ENCODE measurements at places on chromosomes 2 and 18.

GRCh38 chr2:207417301-207417718 lies 112.5 kb upstream of the CREB1 start:
- no peak for DNase-seq

DNA sequence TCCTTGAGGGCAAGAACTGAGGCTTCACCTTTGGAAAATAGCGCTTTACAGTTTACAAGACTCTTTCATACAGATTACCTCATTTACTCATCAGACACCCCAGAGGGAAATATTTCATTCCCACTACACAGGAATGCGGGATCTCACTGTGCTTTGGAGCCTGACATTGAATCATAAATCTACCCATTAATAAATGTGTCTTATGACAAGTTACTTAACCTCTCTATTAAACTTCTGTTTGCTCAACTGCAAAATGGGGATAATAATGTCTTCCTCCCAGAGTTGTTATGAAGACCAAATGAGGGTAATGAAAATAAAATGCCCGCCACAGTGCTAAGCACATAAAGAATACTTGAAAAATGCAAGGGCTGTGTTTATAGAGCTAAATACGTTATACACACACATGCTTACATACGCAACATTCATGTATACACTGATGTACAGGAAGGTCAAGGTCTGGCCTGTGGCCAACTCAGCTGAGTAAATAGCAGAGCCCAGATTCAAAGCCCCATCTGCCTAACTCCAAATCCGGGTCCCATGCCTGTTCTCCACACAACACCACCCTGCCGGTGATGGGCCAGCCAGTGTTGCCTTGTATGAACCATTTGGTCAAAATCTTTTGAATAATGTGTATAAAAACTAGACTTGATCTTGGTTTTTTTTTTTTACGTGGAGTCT lies 77.8 kb upstream of the STPG4 start:
- no peak for DNase-seq

DNA sequence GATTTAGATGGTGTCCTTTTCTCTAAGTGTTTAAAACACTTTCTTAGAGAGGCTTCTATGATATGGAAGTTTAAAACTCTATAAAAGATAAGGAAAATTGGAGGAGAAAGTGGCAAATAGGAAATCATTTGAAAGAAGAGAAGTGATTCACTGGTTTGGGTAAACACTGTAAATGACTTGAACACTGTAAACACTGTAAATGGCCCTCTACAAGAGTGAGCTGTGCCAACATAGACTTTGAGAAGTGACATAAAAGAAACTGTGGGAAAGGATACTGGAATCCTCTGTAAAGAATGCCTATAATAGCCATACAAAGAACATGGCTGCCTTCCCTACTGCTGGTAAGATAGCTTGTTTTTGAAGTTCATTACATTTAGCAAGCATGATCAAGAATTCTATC lies 210.9 kb upstream of the SIX3 start:
- DNase-seq, result no peak

- DNase-seq, result peak; percentile 49
These were observed 141.1 kb downstream of the HDAC4 start for GRCh38 chr2:239259603-239260298.

GRCh38 chr2:18976168-18976961 lies 382.1 kb downstream of the OSR1 start:
- no peak for DNase-seq

DNA sequence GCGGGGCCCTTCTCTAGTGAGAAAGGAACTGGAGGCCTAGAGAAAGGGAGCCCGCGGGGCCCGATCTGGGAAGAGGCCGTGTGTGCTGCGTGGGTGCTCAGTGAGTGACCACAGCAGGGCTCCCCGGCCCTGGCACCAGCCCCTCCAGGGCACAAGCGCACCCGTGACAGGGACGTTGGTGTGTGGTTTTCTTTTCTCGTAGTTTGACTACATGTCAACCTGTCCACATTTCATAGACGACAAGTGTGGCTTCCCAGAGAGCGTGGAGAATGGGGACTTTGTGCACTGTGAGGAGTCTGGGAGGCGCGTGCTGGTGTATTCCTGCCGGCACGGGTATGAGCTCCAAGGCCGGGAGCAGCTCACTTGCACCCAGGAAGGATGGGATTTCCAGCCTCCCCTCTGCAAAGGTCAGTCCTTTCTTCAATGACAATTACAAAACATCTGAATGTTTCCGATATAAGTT lies 83.1 kb downstream of the TPO start:
- DNase-seq, result peak; percentile 40

GRCh38 chr2:181581534-181581933 lies 75.4 kb downstream of the CERKL start:
- DNase-seq, result no peak

GRCh38 chr2:22290909-22291473 lies 1094.0 kb upstream of the KLHL29 start:
- no peak for DNase-seq

DNA sequence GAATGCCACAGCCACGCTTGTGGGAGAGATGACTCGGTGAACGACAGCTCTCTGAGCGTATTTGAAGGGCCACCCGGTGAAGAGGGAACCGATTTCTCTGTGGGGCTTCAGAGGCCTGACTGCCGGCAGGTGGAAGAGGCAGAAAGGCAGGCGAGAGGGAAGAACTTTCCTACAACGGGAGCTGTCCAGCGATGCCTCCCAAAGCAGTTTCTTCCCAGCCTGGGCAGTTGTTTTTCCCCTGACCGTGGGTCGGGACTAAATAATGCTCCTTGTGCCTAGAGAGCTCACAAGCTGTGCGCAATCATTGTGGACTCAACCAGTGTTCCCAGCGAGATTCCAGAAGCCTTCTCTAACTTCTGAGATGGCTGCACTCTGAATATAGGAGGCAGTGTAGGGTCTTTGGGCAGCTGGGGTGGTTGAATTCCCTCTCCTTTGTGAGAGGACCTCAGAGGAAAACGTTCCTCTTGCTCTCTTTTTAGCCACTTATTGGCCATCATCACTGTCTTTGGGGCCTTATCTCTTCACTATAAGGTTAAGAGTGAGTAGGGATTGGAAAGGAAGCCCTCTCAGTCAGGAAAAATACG lies 710 bp downstream of the SEC11C start:
- DNase-seq, result no peak

- DNase-seq, result no peak
These were observed 72.9 kb downstream of the PKP4 start for GRCh38 chr2:158529379-158530259.

DNA sequence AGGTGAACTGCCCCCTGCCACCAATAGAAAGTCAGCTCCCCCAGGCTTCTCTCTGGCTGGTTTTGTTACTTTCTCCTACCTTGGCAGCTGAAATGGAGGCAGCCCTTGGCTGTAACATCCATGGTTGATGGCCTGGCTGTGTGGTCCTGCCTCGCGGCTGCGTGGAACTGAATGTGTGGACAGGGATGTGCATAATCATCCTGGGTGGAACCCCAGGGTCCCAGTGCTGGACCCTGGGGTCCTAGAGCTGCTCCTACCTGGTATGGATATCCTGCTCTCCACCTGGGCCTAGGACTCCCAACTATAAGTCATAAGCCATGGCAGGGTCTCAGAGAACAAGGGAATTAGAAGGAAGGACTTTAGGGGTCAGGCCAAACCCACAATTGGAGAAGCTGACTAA lies 93.5 kb downstream of the CAPN13 start:
- DNase-seq, result no peak

- no peak for DNase-seq
These were observed 126.6 kb downstream of the SH3RF3 start for GRCh38 chr2:109255654-109256053.

DNA sequence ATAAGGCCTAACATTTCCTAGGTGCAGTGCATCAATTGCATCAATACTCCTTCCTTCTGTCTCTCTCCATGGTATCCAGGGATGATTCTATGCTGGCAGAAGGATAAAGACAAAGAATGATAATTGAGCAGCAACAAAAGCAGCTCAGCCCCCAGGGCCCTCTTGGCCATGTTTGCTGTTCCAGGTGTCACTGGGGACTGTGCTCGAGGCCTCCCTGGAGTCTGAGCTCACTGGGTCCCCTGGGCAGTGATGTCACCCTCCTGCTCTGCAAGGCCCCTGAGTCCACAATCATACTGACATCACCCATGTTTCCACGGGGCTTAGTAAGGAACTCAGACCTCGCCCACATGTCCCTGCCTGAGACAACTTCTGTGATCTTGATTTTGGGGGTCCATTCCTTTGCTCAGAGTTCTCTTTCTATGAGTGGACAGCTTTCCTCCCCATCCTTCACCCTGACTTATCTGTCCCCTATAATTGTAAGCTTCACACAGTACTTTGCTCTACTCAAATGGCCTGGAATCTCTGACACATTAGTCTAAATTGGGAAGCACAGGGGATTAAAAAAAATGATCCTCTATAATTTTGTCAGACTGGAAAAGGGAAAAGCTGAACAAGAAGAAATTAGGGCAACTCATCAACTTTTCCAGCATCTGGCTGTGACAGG lies 15.8 kb upstream of the EXOC6B start:
- DNase-seq, result no peak

GRCh38 chr2:195574312-195574711 lies 82.7 kb upstream of the SLC39A10 start:
- DNase-seq, result no peak

DNA sequence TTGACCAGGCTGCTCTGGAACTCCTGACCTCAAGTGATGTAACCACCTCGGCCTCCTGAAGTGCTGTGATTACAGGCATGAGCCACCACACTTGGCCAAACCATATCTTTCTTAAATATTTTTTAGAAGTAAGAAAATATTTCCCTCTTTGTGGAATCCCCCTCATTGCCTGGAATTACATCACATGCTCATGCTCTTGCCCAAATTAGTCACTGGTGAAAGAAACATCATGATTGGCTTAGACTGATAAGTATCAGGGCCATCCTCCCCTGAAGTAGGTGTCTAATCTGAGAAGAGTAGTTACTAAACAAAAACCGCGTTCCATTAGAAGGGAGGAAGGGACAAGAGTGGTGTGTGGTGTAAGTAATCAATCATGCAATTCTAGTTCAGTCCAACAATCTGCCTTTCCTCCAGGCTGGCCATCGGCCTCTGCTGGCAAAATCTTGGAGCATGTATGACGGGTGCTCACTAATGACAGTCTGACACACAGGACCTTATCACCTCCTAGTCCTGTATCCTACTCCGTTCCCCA lies 52.3 kb upstream of the SCG2 start:
- DNase-seq, result no peak

- DNase-seq, result no peak
These were observed 5.9 kb upstream of the ATP5MC3 start for GRCh38 chr2:175187378-175187777.

- no peak for DNase-seq
These were observed 24.6 kb downstream of the ARL6IP6 start for GRCh38 chr2:152743002-152743401.

GRCh38 chr2:12861344-12861930 lies 144.7 kb downstream of the TRIB2 start:
- DNase-seq, result no peak

- no peak for DNase-seq
These were observed 20.7 kb upstream of the CCNT2 start for GRCh38 chr2:134897932-134898331.

- DNase-seq, result no peak
These were observed 411.6 kb upstream of the TCF4 start for GRCh38 chr18:55999641-56000040.

DNA sequence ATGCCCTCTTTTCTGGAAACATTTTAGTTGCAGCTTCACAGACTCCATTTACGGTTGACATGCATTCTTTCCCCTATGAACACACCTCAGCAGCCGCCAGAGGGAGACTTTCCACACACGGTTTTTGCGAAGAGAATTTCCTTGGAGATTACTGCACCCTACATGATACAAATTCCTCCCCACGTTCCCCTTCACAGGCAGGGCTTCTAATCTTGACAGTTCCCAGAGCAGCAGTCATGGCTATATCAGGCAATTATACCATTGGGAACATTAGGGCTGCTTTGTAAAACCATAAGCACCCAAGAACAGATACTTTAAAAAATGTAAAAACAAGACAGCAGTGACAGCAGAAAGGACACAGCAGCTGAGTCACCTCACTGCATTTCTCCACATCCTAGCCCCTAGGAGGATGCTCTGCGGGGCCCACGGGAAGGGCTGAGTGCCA lies 253.8 kb downstream of the TGIF1 start:
- DNase-seq, result no peak

- DNase-seq, result no peak
These were observed 56.1 kb upstream of the CDCA7 start for GRCh38 chr2:173298536-173299097.

DNA sequence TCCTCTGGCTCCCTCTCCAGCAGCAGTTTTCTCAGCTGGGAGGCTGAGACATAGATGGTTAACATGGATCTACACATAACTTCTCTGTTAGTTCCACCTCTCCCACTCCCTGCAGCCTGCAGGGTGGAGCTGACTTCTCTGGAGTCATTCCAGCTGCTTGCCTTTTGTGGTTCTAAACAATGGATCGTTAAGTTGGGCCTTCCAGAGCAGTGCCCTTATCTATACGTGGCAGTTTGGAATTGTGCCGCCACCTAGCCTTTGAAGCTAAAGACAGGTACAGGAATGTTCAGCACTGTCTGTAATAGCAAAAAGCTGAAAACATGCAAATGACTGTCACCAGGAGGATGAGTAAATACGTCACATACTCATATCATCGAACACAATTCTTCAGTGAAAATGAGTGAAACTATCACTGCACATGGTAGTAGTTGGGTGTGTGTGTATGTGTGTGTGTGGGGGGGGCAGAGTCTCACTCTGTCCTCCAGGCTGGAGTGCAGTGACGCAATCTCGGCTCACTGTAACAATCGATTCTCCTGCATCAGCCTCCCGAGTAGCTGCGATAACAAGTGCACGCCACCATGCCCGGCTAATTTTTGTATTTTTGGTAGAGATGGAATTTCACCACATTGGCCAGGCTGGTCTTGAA lies 50.3 kb downstream of the SH2D6 start:
- no peak for DNase-seq

DNA sequence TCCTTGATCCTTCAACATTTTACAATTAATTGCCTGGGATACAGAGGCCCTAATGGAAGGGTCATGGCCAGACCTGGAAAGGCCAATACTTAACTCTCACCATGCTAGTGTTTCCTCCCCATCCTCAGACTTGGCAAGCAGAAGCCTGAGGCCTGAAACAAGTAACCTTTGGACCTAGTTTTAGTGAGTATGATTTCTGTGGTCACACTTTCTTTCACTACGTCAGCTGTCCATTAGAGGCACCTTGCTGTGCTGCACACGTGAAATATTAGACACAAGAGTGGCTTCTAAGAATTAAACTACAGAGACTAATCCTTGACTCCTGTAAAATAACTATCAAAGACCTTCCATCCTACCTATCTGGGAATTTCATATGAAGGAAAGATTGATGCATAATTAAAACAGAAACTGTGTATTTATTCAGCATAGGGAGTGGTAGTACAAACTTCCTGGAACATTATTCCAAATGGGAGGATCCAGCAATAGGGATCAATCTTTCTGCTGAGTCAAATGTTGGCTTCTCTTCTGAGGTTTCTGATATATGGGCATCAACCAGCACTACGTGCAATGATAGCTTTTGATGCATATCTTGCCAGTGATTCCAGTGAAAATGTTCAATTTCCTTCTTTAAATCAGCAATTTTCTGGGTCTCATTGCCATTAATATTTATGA lies 249.7 kb downstream of the IKZF2 start:
- DNase-seq, result no peak
